ENCODE measurements at places on chromosomes 5 and 9. TPM values are rescaled to one million over a fixed set of nuclear protein-coding genes. Genes with fewer than 3 reads are reported as not detected.
A peak's percentile ranks its signal among the peaks of the same experiment; 100 is the strongest.

MARCOL gene
- not detected for total RNA-seq

MEIKIN gene
- not detected for total RNA-seq

MUSK gene
- 2.2 TPM for total RNA-seq

RIC1 gene
- total RNA-seq: 4.1 TPM

SV2C gene
- total RNA-seq: not detected

INSL4 gene
- total RNA-seq: not detected

ADAMTS13 gene
- total RNA-seq: 1.1 TPM

PCDHB6 gene
- total RNA-seq: not detected

F2R gene
- total RNA-seq: 13.4 TPM

CAMLG gene
- 29.8 TPM for total RNA-seq

CDH12 gene
- total RNA-seq: not detected

ELAVL2 gene
- total RNA-seq: not detected

HSPA5 gene
- 117 TPM for total RNA-seq

GRCh38 chr9:122988920-122989621, 44.4 kb upstream of the GPR21 start:
- DNase-seq: no peak

DNA sequence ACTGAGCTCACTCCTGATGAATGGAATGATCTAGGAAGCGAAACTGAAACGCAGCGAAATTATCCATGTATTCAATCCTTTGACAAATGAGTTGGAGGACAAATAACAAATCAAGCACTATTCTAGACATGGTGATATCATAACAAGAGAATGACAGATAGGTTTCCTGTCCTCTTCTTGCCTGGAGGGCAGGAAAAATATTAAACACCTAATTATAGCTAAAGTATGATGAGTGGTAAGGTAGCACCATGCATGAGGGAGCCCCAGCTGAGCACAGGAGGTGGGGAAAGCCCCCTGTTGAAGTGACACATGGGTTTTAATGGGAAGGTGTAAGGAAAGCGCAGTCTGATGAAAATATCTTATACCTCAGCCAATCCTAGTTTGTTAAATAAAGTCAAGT, 225.2 kb downstream of the NPR3 start:
- no peak for DNase-seq

DNA sequence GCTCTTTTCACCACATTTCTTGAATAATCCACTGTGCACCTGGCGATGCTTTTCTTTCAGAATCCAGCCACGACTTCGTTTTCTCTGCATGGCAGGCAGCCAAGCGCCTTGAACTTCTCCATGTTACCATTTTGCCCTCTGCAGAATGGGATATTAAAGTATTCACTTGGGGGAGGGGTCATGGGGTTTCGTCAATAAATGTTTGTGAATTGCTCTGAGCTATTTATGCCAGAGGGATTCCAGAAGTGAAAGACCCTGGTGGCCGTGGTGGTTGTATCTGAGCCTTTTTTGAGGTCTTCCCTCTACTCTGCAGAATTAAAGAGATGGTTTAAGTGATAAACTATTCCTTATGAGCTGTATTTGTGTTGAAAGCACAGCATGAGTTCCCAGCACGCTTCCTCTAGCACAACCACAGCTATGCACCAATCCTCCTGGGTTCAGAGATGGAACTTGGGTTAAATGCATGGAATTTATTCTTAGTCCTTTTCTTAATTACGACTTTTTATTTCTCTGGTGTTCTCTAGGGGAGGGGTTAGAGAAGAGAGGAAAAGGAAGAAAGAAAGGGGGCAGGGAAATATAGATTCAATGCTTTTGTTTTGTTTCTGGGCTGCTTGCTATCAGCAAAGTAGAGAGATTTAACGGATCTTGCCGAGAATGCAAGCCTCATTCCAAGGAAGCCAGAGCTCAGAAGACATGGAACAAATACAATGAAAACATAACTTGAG, 478.2 kb upstream of the TNC start:
- DNase-seq: peak; percentile 53

GRCh38 chr5:115423541-115423940, 121.0 kb downstream of the FEM1C start:
- peak; percentile 70 for DNase-seq

- peak; percentile 5 for DNase-seq
These were observed 151.9 kb downstream of the NDUFS4 start for GRCh38 chr5:53712327-53712726.

DNA sequence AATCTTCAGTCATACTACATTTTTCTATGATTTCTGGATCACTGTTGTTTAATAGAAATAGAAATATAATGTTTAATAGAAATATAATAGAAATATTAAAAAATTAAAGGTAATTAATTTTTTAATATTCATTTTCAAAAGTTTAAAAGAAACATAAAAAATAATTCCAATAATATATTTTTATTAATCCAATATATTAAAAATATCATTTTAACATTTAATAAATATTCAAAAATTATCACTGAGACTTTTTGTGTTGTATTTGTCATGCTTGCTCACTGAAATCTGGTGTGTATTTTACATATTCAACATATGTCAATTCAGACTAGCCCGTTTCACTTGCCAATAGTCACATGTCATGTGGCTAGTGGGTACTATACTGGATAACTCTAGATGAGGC, 80.6 kb upstream of the SLCO6A1 start:
- no peak for DNase-seq

GRCh38 chr5:159082474-159082873, 17.2 kb downstream of the EBF1 start:
- no peak for DNase-seq

GRCh38 chr5:84197538-84197937, 187.1 kb downstream of the EDIL3 start:
- DNase-seq: no peak

GRCh38 chr9:98899408-98900056, 44.2 kb upstream of the COL15A1 start:
- peak; percentile 75 for DNase-seq

- DNase-seq: no peak
These were observed 374.6 kb downstream of the SPATA31D1 start for GRCh38 chr9:82363198-82363597.

DNA sequence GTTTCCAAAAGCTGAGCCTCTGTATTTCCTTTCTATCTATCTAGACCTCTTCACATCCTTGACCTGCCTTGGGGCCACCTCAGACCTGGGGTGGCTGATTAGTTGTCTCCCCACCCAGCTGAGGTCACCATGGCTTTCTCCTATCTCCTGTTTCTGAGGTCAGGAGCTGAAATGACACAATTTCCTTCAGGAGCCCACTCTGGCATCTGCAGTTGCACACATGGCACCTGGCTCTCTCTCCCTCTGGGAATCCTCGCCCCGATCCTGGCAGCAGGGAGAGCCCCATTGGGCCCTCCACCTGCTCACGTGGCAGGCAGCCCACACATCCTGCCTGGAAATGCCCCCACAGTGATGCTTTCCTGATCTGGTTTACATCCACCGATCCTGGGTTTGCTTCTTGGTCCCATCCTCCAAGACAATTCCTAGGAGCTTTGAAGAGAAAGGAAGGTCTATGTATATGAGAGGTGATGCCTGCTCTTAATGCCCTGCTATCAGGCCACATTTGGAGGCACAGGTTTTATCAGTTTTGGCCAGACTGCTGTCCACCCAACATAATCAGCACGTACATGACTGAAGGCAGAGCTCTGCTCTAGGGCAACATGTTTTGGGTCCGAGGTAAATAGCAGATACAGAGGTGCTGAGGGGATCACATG, 53.7 kb downstream of the MARCHF3 start:
- DNase-seq: no peak

DNA sequence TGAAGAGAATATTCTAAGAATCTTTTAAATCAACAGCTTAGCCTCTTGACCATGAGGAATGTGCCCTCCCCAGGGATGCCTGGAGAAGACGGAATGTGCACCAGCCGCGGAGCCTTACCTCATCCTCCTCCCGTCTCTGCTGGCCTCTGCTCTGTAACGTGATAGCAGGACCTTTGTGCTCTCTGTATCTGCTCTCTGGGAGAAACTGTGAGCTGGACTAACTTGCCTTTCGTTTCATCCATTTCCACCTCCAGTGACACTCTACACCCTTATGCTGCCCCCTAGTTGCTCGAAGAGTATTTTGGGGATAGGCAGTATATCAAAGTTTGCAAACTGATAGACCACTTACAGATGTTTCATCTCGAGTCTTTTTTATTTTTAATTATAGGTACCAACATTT, 141.4 kb downstream of the NPR3 start:
- DNase-seq: no peak

- DNase-seq: no peak
These were observed 7.8 kb upstream of the SMIM32 start for GRCh38 chr5:136200761-136201160.

- no peak for DNase-seq
These were observed 536 bp upstream of the SLC6A7 start for GRCh38 chr5:150189326-150189725.

DNA sequence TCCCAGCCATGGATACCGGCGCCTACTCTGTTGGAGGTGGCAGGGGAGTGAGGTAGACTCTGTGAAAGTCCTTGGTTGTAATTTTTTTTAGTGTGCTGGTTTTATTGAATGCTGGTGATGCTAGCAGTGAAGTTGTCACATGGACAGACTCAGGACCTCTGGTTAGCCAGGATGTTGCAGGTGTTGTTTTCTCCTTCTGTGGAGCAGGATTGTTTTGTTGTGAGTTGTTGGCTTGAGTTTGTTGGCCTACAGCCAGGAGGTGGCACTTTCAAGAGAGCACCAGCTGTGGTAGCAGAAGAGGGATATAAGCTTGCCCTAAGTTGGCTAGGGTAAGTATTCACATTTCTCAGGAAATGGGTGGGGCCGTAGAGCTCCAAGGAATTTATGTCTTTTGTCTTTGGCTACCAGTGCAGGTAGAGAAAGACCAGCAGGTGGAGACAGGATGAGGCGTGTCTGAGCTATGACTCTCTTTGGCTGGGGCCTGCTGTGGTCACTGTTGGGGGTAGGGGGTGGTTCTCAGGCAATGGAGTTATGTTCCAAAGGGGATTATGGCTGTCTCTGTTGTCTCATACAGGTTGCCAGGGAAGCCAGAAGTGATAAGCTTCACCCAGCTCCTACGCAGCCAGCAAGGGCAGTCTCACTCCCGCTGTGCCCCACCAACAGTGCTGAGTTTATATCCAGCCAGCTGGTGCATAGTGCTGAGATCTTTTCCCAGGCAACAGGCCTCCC, 248.7 kb downstream of the TAF11L14 start:
- peak; percentile 26 for DNase-seq

DNA sequence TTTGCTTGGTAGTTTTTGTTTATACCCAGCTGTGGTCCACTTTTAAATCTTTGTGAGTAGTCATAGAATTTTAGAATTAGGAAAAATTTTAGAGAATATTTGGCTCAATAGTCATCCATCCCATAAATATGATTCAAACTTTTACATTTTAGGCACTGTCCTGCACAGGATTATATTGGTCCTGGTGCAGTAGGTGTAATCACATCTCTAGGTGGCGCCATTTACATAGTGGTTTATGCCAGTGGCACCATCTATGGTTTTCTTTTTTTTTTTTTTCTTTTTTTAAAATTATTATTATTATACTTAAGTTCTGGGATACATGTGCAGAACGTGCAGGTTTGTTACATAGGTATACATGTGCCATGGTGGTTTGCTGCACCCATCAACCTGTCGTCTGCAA, 260.7 kb upstream of the KCNN2 start:
- DNase-seq: peak; percentile 14

DNA sequence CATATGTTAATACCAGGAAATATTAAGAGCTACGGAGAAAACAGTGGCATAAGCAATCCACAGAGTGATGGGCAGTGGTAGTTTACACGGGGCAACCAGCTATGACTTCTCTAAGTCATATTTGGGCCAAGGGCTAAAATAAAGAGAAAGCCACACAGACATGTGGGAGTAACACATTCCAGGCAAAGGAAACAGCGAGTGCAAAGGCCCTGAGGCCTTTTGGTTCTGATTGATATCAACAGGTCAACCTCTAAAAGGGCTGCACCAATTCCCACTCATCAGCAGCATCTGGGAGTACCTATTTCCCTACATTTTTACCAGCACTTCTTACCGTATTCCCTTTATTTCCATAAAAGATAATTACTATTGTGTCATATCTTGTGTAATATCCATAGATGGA, 173.4 kb downstream of the SPOCK1 start:
- DNase-seq: no peak

- DNase-seq: no peak
These were observed 421.9 kb downstream of the HCN1 start for GRCh38 chr5:45274241-45274640.

GRCh38 chr5:137470111-137470920, 28.8 kb downstream of the SPOCK1 start:
- DNase-seq: peak; percentile 99
